ENCODE measurements at places on chromosomes 1 and 21.

- no peak for DNase-seq
Observed at GRCh38 chr1:41623736-41624135, 139.3 kb upstream of the EDN2 start.

- DNase-seq = peak; percentile 89
Observed at GRCh38 chr1:174659823-174660222, 212.1 kb downstream of the GPR52 start.

- no peak for DNase-seq
Observed at GRCh38 chr1:65469889-65470340, 49.4 kb downstream of the LEPR start.

DNA sequence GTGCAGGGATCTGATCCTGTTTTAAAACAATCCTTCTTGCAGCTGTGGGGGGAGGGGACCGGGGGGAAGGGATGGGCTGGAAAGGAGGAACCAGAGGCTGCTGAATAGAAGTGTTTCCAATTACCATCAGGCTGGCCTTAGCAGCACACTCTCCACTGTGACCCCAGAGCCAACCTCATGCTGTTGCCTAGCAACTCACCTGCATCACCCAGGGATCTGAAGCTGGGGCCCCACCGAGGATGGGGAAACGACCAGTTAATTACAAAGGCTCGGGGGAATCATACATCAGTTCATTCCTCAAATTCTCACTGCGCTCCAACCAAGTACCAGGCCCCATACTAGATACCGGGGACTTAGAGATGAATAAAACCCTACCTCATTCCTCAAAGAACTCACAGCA is 11.9 kb upstream of the GPX7 start:
- no peak for DNase-seq

- DNase-seq = no peak
Observed at GRCh38 chr21:15874615-15875014, 144.8 kb downstream of the USP25 start.

GRCh38 chr1:212752252-212752933 is 39.2 kb downstream of the NSL1 start:
- no peak for DNase-seq

DNA sequence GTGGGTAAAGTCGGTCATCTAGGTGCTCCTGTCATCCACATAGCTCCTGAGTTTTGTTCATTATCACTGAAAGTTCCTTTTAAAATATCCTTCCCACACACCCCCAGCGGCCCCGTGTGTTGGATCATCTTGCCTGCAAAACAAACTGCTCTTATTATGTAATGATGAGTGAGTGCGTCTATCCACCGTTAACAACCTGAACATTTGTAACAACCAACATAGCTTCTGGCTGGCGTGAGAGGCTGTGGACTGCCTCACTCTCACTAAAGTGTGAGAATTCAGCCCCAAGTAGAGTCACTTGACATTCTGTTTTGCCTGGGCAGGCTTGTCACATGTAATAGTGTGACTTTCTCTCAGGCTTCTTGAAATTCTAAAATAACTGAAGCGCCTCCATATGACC is 14.5 kb upstream of the KCNA2 start:
- DNase-seq = no peak

- no peak for DNase-seq
Observed at GRCh38 chr1:3021233-3021671, at the start of gene ACTRT2. ACTRT2 (plus strand) TSS chr1:3021467; CDS start chr1:3021687, 220 bp downstream.

DNA sequence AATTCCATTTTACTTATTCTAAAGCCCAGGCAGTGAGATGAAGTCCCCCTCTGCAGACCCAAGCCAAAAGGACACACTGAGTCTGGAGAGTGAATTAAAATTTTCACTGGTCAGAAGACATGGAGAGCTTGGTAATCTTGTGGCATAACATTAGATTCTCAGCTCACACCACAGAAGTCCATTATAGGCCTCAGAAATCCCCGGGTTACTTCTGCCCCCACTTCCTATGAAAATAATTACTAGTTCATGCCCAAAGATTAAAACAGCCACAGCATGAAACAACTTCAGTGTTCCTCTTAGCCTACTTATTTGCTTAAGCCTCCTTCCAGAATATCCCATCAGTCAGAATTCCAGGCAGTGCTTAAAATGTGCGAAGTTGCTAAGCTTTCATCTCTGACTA is 123.3 kb downstream of the ZC3H11B start:
- no peak for DNase-seq

- DNase-seq = no peak
Observed at GRCh38 chr21:45887120-45887611, 94.4 kb upstream of the COL6A1 start.

DNA sequence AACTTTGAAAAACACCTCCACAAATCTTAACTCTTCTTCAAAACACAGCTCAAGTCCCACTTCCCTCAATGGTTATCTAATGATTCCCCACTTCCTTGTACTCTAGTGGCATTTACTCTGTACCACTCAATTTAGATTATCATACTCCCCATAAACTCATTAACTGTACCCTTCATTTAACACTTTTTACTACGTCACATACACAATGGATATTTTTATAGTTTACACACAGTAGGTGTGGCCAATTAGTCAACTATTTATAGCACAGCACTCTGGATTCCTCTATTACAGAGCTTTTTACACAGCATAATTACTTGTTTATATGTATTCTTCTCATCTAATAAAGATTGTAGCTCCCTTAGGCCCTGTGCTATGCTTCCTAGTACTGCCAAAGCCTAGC is 62.1 kb downstream of the FOXJ3 start:
- DNase-seq = no peak

GRCh38 chr1:53617382-53617781 is 121.6 kb downstream of the GLIS1 start:
- no peak for DNase-seq

DNA sequence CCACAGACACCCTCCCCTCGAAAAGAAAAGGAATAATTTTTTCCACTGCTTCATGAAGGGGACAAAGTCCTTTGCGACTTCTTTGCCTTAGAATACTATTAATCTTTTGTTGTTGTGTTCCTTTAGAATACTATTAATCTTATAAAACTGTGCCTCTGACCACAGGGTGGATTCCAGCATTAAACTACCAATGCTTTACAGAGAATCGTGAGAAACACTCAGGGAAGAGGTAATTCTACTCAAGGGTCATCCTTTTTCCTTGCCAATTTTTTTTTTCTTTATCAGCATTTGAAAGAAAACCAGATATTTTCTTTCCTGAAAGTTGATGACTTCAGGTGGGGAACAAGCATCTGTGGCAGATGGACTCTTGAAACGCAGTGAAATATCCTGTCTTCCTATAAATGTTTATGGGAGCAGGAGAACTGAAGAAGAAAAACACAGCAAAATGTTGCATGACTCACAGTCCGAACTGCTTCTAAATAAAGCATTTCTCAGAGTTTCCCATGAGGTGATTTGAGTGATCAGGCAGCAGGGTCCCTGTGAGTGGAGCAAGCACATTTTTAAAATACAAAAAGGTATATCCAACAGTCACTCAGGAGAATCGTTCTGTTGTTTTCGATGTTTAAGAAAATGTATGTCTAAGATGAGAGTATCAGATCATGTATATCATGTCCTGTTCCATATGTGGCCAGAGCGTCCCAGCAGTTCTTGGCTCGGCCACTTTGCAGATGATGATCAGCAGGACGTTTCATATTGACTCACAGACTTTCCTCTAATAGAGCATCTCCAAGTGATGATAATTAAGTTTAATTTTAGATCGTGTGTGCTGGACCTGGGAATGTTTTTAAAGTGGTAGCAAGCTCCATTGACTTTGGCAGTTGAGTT is 154.2 kb upstream of the RUNX1 start:
- DNase-seq = peak; percentile 74

DNA sequence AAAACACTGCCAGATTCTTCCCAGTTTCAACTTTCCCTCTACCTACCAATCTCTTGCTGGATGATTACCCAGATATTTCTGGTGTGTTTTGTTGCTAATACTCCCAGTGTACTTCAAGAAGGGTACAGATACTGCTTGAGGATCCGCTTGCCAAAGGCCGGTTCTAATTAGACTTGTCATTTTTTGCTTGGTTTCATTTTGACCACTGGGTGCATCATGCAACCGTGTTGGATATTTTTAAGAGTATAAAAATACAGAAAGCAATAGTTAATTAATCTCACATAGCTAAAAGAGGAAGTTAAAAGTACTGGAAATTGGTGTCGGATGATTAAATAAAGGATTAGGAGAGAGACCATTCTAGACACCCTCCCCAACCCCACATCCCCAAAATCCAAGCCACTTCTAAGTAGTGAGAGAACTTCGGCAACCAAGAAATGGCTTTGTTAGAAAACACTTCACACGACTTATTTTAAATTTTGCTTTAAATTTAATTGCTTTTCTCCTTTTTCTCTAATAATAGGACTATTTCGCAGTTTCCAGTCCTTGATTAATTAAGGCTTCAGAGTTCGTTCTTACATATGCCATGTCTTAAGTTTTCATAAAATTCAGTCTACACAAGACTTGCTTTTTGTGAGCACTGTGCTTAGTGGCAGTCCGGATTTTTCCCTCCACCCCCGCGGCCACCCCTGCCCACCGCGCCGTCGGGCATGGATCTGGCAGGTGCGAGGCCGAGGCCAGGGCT is 2.5 kb upstream of the CDKN2C start:
- DNase-seq = no peak

DNA sequence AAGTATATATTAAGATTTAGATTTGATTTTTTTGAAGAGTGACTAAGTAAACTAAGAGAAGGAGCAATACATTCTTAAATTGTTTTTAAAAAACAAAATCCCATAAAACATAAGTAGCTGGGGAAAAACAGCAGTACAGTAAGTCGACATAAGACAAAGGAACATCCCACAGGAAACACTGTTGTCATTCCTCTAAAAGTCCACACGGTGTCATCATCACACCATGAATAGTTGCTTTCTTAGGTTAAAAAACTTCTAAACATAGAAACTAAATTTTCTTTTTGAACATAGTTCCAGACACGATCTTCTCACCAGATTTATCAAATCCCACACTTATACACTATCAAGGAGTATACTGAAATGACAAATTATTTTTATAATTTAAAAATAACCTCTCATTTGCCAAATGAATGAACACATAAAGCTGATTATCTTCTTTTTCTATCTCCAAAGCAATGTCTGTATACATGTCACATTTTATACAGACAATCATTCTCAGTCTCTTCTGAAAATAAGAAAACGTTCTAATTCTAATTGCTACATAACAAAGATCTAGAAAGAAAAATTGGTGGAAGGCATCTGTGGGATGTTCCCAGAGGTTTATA is 15.8 kb downstream of the ODF2L start:
- DNase-seq = peak; percentile 66

GRCh38 chr1:107689159-107689558 is 275.8 kb downstream of the VAV3 start:
- DNase-seq = no peak

DNA sequence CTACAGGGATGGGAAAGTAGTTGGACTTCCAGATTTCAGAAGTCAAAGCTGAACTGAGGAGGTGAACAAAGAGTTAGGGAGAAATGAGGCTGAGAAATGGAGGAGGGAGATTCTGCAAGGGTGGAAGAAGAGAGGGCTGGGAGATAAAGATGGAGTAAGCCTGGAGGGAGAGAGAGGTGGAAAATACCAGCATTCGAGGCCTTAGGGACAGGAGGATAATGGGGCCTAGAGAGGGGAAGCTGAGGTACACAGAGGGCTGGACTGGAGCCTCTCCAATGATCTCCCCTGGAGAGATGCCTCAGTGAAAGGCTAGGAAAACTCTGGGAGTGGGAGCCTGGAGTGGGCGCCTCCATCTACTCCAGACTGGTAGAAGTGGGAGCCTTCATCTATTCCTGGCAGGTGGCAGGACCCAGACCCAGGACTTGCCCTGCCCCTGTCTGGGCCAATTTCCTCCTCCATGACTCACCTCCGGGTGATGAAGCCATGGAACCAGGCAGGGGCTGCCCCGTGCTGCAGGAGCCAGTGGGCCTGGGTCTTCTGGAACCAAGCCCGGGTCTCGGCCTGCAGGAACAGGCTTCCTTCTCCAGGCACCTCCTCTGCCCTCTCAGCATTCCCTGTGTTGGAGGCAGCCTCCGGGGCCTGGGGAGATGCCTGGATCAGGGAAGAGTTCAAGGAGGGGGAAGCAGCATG is 1.9 kb downstream of the SH2D2A start:
- no peak for DNase-seq

DNA sequence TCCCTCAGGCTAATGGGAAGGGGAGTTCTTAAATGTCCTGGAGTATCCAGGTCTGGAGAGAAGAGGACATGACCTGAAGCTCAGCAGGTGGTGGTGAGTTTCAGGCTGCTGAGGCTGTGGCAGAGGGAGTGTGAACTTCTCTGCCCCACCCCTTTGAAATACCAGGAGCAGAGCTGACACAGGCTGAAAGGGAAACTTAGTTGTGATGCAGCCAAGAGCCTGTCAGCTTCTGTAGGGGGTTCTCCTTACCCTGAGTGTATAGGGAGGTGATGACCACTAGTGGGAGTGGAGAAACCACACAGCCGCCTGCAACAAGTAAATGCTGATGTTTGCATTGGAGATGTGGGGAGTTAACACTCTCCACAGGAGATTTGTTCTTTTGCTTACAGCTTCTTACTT is 152.3 kb downstream of the FCRL5 start:
- DNase-seq = no peak

DNA sequence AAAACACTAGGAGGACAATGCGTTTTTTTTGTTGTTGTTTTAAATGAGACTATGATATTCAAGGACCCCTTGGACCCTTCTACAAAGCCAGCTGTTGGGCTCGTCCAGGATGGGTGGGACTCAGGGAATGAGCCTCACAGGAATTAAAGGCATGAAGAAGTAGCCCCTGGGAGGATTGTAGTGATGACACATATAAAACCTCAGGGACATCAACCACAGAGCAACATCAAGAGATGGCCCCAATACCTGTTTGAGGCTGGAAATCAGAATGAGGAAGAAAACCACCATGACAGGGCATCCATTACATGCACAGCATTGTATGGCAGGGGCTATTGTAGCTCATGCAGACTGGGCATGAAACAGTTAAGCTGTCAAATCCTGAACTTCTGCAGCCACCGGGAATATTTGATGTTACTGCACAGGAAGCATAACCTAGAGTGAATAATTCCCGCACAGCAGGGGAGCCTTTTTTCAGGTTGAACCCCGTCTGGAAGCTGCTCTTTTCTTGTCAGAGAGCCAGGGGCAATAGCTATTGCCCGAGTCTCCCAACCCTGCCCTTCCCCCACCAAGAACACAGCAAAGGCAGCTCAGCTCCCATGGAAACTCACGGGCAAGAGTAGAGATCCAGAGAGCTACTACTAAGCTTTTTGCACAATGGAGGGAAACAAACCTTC is 140.2 kb upstream of the FGGY start:
- no peak for DNase-seq

All from epithelial cell of proximal tubule (primary cell).